Muscle of arm (tissue), 14 donors: ENCODE measurements at places on chromosomes 11 and 22. TPM values are rescaled to one million over a fixed set of nuclear protein-coding genes. Genes with fewer than 3 reads are reported as not detected.

DNA sequence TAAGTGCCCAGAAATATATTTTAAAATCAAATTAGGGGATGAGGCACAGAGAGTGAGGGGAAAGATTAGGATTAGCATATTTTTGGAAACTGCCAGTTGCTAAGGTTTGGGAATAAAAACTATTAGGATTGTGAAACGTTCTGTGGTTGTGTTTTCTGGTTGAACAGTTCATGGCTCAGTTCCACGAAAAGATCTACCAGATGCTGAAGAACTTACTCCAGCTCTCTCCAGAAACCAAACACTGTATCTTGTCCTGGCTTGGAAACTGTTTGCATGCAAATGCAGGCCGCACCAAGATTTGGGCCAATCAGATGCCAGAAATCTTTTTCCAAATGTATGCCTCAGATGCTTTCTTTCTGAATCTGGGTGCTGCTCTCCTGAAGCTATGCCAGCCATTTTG, 15.3 kb downstream of the UBE4A start:
- DNase-seq, result no peak

- DNase-seq, result no peak
Measured at GRCh38 chr11:71120471-71120896, 131.9 kb downstream of the SHANK2 start.

GRCh38 chr22:19703869-19704268, 10.4 kb upstream of the SEPTIN5 start:
- no peak for DNase-seq

- DNase-seq, result no peak
Measured at GRCh38 chr11:45929486-45930030, 7.1 kb downstream of the LARGE2 start.

DNA sequence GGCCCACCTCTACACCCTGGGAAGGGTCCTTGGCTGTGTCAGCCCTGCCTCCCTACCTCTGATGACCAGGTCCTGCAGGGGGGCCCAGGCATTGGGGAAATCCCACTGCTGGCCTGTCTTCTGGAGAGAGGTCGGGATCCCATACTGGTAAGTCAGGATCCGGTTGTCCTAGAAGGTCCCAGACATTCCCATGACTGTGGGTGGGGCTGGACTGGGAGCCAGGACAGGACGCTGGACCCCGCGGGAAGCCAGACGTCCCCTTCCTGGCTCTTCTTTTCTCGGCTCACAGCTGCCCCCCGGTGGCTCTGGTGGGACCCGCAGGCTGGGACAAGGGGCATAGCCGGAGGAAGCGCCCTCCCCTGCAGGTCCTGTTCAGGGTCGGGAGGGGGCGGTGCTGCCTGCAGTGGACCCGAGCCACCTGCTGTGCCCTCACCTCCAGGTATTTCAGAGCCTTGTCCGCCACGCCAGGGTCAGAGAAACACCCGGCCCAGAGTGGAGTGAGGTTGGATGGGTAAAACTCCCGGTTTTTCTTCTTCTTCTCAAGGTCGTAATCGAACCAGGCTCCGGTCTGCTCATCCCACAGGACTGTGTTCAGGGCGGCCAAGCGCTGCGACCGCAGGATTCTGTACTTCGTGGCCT, 20.0 kb downstream of the TREH start:
- DNase-seq, result peak; percentile 83

- DNase-seq, result no peak
Measured at GRCh38 chr22:49687786-49688515, 139.7 kb downstream of the BRD1 start.

- DNase-seq, result no peak
Measured at GRCh38 chr11:26783997-26784396, 62.1 kb upstream of the SLC5A12 start.

DNA sequence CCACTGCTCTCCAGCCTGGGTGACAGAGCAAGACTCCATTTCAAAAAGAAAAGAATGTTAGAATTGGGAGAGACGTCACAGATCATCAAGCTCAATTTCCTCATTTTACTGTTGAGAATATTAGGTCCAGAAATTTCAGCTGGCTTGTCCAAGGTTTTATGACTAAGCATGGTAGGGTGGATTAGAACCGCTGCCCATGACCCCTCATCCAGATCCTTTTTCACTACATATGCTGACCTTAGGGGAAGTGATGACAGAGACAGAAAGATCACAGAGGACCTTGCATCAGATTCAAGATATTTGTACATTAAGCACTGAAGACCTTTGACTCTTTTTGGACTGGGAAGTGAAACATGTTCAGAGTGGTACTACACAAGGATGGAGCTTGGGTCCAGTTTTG, 134.5 kb downstream of the ADAMTS15 start:
- DNase-seq, result no peak

DNA sequence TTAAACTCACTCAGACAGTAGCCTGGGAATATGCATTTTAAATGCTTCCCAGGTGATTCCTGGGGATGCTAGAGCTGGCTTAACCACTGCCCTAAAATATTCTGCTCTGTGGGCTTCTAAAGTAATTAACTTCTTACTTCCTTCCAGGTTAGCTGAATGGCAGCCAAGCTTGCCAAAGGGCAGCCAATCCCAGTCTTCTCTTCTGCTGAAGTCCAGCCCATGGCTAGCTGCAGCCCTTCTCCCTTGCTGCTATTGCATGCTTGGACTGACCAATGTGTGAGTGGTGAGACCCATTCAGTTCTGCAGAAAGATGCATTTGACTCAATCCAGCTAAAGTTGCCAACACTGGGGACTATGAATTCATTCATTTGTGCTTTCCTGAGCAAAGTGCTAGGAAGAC, 411.9 kb downstream of the SOX6 start:
- DNase-seq, result no peak

GRCh38 chr11:129644326-129644725, 171.3 kb upstream of the TMEM45B start:
- DNase-seq, result no peak

GRCh38 chr11:110243791-110244190, 52.6 kb downstream of the RDX start:
- no peak for DNase-seq

DNA sequence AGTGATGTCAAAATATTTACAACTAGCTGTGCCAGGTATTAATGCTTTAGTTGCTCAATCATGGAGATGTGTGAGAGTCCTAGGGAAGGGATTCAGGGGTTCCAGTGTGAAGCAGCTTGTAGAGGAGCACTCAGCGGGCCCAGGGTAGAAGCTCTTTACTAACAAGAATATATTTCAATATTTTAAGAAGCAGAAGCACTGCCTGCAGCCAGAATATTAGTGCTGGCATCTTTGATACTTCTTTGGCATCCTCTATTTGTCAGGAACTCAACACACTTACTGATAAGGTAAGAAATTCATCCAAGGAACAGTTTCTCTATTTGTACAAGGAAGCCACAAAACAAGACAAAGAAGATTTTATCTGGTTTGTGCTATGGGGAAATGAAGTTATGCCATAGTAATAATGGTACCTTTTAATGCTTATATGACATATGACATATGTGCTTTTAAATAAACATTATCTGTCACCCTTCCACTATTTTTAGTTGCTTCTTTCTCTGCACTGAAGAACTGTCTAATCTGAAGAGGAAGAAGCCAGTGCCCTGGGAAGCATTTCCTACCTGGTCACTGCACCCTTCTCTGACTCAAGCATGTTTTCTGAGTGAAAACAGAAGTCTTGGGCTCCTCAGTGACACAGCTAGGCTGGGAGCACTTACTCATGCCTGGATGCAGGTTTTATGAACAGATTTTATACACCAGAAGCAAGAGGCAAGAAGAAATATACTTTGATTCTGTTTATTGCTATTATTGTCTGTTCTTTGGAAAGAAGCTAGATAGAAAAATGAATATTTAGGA, 388.1 kb upstream of the CCDC90B start:
- no peak for DNase-seq

- no peak for DNase-seq
Measured at GRCh38 chr11:85774256-85775101, 36.5 kb downstream of the SYTL2 start.

- no peak for DNase-seq
Measured at GRCh38 chr11:64926689-64927088, 2.2 kb downstream of the PPP2R5B start.

- no peak for DNase-seq
Measured at GRCh38 chr11:110972640-110973039, 260.4 kb upstream of the ARHGAP20 start.

DNA sequence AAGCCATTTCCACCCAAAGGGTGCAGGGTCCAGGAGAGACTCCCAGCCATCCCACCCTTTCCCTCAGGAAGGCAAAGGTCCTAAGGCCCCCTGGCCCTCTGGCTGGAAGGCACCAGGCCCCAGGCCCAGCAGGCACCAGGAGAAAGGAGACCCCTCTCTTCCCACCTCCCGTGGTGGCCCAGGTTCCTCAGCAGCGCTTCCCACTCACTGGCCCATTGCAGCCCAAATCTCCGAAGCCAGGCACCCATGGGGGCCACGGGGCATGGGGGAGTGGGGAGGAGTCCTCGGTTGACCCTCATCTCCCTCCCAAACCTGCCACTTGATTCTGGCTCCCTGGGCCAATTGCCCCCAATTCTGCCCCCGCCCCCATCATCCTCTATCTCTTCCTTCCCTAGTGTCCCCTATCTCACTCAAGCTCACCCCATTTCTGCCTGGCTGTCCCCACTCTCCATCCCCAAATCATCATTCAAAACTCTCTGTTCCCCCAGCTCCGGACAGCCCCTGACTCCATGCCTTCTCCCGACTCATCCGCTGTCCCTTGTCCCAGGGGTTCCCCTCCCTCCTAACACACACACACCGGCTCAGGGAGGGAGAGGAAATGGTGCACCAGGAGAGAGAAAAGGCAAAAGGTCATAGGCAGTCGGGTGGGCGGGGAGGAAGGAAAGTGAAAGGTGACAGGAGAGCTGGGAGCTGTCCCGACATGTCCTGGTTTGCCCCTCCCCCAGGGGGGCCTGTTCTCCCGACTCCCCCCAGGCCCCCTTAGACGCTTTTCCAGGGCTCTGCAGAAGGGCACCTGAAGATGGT, 1.2 kb downstream of the LIF start:
- no peak for DNase-seq

DNA sequence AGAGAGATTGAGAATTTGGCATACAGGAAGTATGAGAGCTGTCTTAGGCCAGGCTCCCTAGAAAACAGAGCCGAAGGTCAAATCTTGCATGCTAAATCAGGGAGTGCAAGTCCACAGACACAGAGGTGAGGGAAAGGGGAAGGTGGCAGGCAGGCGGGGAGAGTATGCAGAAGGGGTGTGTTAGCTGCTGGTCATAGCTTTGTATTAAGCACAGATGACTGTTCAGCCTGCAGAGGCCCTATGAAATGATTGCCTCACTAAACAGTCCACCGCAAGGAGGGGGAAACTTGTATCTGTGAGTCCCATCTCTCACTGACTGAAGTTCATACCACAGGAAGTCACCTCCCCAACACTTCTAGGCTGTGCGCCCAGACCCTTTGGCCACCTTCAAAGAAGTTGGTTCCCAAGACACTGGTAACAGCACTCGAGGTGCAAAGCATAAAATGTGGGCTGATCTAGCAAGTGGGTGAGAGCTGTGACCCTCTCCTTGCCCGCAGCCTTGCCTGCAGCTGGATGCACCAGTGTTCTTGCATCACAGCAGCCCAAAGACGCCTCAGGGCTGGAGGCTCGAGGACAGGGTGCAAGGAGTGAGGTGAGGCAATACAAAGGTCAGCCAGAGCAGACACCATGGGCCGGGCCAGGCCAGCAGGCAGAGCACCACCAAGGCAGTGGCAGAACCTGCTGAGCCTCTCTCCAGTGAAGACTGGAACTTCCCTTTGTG, 115.3 kb upstream of the TBCEL start:
- DNase-seq, result no peak

GRCh38 chr11:133058501-133058900, 473.8 kb downstream of the OPCML start:
- DNase-seq, result no peak

DNA sequence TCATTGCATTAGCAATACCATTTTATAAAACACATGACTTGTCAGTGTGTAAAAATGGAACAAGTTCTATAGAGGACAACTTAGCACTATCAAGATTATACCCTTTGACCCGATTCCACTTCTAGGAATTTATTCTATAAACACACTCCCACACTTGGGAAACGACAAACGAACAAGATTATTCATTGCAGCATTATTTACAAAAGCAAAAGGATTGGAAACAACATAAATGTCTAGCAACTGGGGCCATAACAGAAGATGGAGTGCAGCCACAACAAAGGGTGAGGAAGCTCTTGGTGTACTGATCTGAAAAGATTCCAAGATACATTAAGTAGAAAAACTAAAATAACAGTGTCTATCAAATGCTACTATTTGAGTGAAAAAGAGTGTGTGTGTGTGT, 2.3 kb upstream of the IRAG1 start:
- no peak for DNase-seq

DNA sequence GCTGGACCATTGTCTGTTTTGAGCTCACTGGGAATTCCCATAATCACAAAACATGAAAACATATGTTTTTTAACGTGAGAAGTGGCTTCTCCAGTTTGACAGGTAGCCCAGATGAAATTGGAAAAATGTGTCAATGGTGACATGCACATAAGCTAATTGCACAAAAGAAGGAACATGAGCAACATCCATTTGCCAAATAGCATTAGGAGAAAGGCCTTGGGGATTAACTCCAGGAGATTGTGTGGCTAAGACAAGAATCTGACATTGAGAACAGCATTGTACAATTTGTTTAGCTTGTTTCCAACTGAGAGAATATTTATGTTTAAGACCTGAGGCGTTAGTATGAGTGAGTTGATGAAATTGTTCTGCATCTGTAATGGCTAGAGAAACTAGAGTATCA, 147.0 kb upstream of the API5 start:
- DNase-seq, result no peak

DNA sequence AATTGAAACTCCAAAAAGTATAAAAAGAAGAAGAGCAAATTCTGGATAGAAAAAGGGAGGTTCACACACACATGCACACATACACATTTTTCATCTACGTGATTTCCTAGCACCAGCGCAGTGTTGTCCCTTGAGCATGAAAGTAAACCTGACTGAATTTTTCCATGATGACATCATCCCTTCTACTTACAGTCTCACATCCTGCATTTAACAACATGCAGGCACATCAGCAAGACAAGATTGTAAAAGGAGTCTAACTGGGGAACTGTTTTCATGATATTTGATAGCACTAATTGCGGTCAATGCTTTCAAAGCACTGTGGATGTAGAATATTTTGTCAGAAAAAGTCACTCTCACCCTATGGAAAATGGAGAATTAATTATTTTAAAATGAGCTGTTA, 36.6 kb downstream of the GAS2 start:
- DNase-seq, result peak; percentile 73

- DNase-seq, result no peak
Measured at GRCh38 chr11:67644042-67644441, 4.5 kb upstream of the TBX10 start.

The KDM4D gene
- polyA plus RNA-seq, result 1.7 TPM

The FOXRED1 gene
- 20.9 TPM for polyA plus RNA-seq

The GALNT18 gene
- polyA plus RNA-seq, result 11.2 TPM

The OR51B2 gene
- not detected for polyA plus RNA-seq

The MPPED1 gene
- not detected for polyA plus RNA-seq

The ARL2 gene
- 80.3 TPM for polyA plus RNA-seq

The KRTAP5-7 gene
- not detected for polyA plus RNA-seq

The RTL10 gene
- polyA plus RNA-seq, result 9.6 TPM

The SSRP1 gene
- polyA plus RNA-seq, result 94.7 TPM

The IGSF9B gene
- polyA plus RNA-seq, result 13.5 TPM

The KDELR3 gene
- 55.8 TPM for polyA plus RNA-seq
